CD4-positive, alpha-beta T cell treated with Interleukin-17A for 4 hours (primary cell): ENCODE measurements at places on chromosomes 6 and 20.

DNA sequence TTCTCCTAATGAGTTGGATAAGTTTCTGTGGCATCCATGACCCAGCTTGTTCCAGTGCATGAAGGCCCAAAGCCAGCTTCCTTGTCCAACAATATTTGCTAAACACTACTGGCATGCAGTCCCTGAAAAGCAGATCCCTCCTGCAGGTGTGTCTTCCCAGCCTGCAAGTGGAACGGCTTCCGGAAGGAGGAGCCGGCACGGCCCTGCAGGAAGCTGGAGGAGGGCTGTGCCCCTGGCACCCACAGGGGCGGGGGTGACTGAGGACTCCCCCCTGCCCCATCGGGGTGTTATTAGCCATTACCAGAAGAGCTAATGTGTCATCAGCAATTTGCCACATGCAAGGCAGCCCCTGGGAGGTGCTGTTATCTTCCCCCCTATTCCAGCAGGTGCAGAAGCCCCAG, 27.4 kb downstream of the NPEPL1 start:
- DNase-seq: no peak

DNA sequence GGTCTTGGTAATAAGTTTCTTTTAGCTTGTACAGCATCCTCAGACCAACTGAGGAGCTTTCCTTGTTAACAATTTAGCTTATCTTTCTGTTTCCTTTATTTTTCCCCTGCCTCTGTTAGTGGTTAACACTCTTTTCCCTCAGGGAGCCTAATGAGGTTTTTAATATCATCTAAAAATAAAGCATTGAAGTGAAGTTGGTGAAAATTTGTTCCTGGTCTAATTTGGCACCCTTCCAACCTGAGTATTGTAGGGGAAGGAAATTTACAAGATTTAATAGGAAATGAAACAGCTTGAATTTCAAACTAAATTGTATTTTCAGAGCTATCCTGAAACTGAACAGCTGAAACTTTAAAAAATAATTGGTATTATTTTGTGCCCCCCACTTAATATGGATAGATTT, 28.1 kb upstream of the VAPB start:
- DNase-seq: no peak

- DNase-seq: peak; percentile 84
These were observed 27.1 kb downstream of the CD83 start for GRCh38 chr6:14144678-14145113.

DNA sequence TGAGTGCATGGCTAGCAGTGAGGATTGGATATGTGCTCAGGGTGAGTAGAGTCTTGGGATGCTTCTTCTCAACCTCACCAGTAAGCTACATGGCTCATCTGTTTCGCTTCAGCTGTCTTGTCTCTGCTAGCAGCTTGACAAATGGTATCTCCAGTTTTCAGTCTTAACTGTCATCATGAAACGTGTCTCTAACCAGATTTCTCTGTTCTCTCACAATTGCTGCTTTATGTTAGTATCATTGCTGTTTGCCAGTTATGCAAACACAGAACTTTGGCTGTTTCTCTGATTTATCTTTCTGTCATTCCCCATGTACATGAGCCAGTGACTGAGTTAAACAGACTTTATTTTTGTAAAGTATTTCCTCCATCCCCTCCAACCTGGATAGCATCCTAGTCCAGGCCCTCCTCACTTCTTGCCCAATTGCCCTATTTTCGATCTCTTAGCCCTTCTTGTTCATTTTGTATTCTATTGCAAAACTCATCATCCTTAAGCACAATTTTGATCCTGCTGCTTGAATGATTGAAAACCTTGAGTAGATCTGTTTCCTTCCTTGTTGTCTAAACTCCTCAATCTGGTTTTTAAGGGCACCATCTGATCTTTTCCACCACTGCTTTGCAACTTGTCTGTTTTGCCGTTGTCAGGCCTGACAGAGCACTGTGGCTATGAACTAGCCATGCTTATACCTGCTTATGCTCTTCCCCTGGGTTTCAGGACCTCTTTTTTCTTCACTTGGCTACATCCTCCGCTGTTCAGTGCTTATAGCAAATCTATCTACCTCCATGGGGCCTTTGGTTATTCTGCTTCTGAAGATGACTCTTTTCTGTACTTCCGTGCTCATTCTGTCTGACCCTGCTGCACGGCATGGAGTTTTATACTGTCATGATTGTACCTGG, 37.7 kb upstream of the ADIG start:
- no peak for DNase-seq

GRCh38 chr20:15875446-15875845, 697.8 kb downstream of the KIF16B start:
- no peak for DNase-seq
